ENCODE measurements at places on chromosomes 5 and 9.

- DNase-seq, result no peak
These were observed 13.6 kb upstream of the TMOD1 start for GRCh38 chr9:97487861-97488260.

DNA sequence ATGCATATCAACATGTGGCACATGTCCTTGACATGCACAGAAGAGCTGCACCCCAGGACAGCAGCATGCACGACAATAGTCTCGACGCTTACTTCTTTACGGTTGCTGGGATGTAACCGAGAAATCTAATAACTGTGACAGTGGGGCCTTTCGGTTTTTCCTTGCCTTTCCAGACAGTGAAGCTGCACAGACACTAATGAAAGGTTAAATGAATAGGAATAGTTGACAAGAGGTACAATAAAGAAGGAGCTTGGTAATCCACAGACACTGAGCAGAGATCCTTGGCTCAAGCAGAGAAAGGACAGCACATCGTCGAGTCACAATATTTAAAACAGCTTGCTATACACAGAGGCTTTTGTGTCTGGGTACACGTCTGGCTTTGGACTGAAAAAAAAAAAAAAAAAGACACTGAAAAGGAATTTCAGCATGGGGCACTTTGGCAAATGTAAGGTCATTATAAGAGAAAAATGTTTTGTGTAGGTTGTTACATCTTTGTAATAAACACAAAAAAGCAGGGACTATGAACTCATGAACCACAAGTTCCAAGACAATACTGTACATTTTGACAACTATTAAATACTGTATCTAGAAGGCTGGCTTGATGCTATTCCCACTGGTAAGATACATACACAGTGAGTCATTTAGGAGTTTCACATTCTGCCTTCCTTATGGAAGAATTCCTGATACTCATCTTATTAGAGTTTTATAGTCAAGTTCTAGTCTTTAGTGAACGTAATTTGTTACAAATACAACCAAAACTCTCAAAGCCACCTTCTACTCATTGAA is 5.6 kb downstream of the BNC2 start:
- peak; percentile 67 for DNase-seq

GRCh38 chr5:34041247-34041972 is 1.6 kb downstream of the C1QTNF3 start:
- no peak for DNase-seq

- DNase-seq, result peak; percentile 66
These were observed 463.1 kb downstream of the NR2F1-AS1 start for GRCh38 chr5:93117751-93118531.

- DNase-seq, result no peak
These were observed 47.1 kb upstream of the CHSY3 start for GRCh38 chr5:129857116-129857515.

GRCh38 chr9:122204055-122204454 is 24.7 kb downstream of the LHX6 start:
- DNase-seq, result no peak

DNA sequence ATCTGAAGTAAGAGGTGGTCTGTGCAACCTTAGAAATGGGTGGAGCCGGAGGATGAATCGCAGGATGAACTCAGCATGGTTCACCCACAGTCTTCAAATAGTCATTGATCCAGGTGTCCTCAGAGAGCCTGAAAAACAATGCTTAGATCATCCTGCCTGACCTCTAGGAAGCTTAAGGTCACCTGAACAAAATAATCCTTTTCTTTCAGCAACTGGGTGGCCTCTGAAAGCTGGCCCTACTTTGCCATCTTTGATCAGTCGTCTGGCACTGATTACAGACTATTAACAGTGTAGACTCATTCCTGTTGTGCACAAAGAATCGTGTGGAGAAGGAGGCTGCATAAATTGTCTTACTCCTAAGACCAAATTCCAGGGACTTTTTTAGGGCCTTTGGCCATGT is 50.7 kb downstream of the PIP5K1B start:
- no peak for DNase-seq

GRCh38 chr9:77014597-77015263 is 4.7 kb upstream of the FOXB2 start:
- DNase-seq, result no peak

GRCh38 chr9:128190013-128190412 is 1.4 kb downstream of the CIZ1 start:
- DNase-seq, result no peak

- no peak for DNase-seq
These were observed 251.8 kb upstream of the NR4A3 start for GRCh38 chr9:99569840-99570239.

DNA sequence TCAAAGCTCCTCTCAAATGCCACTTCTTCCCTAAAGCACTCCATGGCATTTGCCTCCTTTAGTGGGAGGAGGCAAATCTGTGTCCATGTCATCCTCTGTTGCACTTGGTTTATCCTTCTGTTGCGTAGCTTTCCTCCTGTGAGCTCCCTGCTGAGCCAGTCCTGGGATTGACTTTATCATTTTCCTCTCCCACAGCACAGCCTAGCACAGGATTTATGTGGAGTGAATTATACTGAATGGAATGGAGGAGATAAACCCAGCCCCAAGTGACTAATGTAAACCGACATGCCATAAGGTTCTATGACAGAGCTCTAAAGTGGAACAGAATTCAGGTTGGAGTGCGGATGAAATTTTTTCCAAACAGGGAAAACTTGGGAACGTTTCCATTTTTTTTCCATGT is 26.4 kb upstream of the TOMM5 start:
- DNase-seq, result peak; percentile 83

DNA sequence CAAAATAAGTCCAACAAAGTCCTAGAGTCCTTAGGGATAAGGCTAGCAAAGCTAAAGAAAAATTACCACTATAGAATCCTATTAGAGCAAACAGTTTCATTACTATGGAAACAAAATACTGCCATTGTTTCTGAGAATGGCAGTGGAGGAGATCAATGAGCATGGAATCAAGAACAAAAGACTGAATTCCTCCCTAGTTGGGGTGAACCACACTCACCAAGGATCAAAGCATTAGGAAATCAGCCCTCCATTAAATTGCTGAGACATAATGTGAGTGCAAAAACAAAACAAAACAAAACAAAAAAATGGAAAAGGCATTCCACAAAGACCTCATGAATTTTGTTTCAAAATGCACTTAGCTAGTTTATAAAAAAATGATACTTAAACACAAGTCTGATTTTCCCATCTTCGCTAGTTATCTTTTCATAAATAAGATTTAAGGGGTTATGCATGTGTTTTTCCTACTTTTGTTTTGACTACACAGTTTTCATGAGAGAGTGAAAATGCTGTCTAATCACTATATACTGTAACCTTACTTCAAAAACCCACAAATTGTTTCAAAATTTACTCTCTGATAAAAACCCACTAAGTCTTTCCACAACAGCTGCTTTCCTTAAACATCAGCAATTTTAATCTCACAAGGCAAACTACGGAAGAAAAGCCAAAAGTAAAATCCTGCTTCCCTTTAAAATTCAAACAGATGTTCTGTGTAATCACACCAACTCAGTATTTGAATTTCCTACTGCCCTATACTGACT is 9.7 kb downstream of the SERINC5 start:
- DNase-seq, result no peak

GRCh38 chr9:92984976-92985375 is 37.7 kb downstream of the FGD3 start:
- DNase-seq, result no peak

GRCh38 chr5:4229414-4230292 is 634.0 kb downstream of the IRX1 start:
- DNase-seq, result no peak

GRCh38 chr9:76401580-76402354 is 7.5 kb upstream of the RFK start:
- DNase-seq, result peak; percentile 80

GRCh38 chr5:71873191-71873591 is 154.1 kb downstream of the CARTPT start:
- no peak for DNase-seq

All from ELR (cell line).